Left lung (tissue), 14 donors: ENCODE measurements at places on chromosomes 11 and 22. TPM values are rescaled to one million over a fixed set of nuclear protein-coding genes. Genes with fewer than 3 reads are reported as not detected.

The NAV2 gene
- total RNA-seq: 59.9 TPM

The GTSE1 gene
- total RNA-seq: 6.4 TPM

The DAGLA gene
- total RNA-seq: 4.3 TPM

DNA sequence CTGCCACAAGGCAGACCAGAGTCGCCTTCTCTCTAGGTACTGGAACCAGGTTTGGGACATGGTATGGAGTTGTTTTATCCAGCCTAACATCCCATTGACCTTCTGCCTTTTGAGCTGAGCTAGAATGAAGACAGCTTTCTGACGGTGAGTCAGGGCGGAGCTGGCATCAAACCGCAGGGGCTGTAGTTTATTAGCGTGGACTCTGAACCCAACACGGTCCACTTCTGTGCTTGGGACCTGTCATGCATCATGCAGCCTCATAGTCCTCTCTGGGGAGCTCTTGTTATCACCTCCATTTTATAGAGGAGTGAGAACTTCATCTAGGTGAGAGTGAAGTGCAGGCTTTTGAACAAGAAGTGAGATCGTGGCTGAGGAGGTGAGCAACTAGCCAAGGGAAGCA, 8.3 kb downstream of the GAL3ST1 start:
- no peak overlapping the region for H3K4me3 ChIP-seq
- no peaks in the 10 kb centered on the region for H3K4me1 ChIP-seq
- no peak overlapping the region for H3K27ac ChIP-seq
- no peaks in the 10 kb centered on the region for H3K36me3 ChIP-seq

- H3K4me3 ChIP-seq: peak overlapping the region; percentile 45
- H3K4me1 ChIP-seq: no peaks in the 10 kb centered on the region
- H3K27ac ChIP-seq: peak overlapping the region; percentile 46
- no peaks in the 10 kb centered on the region for H3K36me3 ChIP-seq
- peak; percentile 44 for DNase-seq
- peaks cover 12% of the 10 kb centered on the region for H3K27me3 ChIP-seq
These were observed 4.3 kb downstream of the IGSF22 start for GRCh38 chr11:18721561-18722292.

The TMEM25 gene
- 33.2 TPM for total RNA-seq

The HBG2 gene
- total RNA-seq: not detected

The ZNF214 gene
- total RNA-seq: 4.1 TPM

GRCh38 chr22:20080776-20081654, 974 bp downstream of the DGCR8 start:
- H3K4me3 ChIP-seq: peak overlapping the region; percentile 80
- H3K4me1 ChIP-seq: peaks cover 13% of the 10 kb centered on the region
- H3K27me3 ChIP-seq: no peaks in the 10 kb centered on the region
- H3K36me3 ChIP-seq: peaks cover 6% of the 10 kb centered on the region
- DNase-seq: peak; percentile 42

DNA sequence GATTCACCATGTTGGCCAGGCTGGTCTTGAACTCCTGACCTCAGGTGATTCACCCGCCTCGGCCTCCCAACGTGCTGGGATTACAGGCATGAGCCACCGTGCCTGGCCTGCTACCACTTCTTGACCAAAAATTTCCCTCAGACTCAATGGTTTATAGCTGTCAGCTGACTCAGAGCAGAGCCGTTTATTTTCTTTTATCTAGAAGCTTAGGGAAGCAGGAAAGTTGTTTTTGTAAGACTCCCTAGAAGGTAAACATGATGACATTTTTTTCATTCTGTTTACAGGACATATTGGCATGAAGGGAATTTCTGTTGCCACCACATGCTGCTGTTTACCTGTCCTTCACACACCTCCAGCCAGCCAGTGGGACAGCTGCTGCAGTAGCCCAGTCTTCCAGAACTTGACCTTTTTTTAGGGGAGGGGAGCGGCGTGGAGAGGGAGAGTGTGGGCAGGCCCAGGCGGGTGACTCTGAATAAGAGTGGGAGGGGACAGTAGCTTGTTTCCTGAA, 56.1 kb upstream of the PTPRJ start:
- H3K27me3 ChIP-seq: no peaks in the 10 kb centered on the region
- H3K4me1 ChIP-seq: peaks cover 6% of the 10 kb centered on the region
- H3K36me3 ChIP-seq: no peaks in the 10 kb centered on the region
- H3K27ac ChIP-seq: peak overlapping the region; percentile 60
- DNase-seq: no peak

DNA sequence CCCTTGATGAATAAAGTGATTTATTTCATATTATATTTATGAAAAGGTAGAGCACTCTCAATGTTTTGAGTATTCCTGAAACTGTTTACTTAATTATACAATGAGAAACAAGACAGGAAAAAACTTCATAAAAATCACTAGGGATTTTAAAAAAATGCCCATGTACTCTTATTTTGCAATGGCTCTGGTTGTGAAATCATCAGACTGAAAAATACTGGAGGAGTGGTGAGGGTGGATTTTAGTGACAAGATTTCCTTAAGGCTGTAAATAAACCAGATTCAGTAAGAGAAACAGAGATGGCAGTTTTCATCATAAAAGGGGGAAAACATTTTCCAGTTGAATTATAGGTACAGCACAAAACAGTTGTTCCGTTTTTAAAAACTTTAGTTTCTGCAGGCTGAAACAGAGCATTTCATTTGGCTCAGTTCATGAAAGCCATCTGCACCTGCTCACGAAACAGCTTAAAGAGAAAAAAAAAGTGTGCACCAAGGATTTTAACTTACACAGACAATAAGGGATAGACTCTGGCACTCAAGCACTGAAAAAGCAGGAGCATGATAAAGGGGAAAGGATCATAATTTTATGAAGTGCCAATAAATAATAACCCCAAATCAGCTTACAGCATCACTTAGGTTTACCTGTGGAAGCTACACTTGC, 100.7 kb downstream of the MAML2 start:
- peak overlapping the region; percentile 94 for H3K27ac ChIP-seq
- no peaks in the 10 kb centered on the region for H3K27me3 ChIP-seq
- DNase-seq: peak; percentile 63
- H3K4me1 ChIP-seq: peaks cover 25% of the 10 kb centered on the region
- no peaks in the 10 kb centered on the region for H3K36me3 ChIP-seq
- H3K4me3 ChIP-seq: no peak overlapping the region

The KCNJ11 gene
- total RNA-seq: 7.2 TPM

The TSPAN18 gene
- total RNA-seq: 27.2 TPM

DNA sequence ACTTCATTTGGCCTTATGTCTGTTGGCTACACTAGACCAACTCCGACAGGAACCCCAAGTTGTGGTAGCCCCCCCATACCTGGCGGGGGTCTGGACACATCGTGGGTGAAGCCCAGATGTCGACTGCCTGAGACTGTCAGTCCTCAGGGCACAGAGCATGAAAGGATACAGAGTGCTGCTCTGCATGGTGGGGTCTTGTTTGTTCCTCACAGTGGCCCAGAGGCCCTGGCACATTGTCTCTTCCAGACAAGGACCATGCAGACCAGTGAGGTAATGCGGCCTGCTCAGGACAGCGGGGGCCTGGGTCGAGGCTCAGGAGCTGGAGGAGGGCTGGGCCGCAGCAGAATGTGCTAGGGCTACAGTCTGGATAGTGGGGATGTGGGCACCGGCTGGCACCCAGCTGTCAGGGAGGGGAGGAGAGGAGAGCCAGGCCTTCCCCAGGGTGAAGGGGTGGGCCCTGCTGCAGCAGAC, 14.6 kb downstream of the CAPN5 start:
- no peak overlapping the region for H3K4me3 ChIP-seq
- peaks cover 5% of the 10 kb centered on the region for H3K4me1 ChIP-seq
- no peak for DNase-seq
- no peak overlapping the region for H3K27ac ChIP-seq
- no peaks in the 10 kb centered on the region for H3K27me3 ChIP-seq
- H3K36me3 ChIP-seq: no peaks in the 10 kb centered on the region

DNA sequence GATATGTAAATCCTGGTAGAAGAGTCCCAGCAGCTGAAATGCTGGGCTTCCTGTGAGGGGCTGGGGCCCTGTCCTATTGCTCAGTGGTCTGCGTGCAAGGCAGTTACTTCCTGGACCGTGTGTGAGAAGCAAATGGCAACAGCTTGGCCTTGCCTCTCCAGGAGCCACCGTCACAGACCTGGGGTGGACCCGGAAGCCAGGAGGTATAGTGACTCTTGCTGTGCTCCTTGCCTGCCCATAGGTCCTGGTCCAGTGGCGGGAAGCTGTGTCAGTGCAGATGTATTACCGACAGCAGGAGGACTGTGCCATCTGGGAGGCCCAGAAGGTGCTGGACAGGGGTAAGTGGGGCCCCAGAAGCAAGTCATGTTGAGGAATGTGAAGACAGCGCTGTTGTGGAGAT, 54.3 kb downstream of the PISD start:
- H3K27ac ChIP-seq: no peak overlapping the region
- H3K36me3 ChIP-seq: peaks cover 39% of the 10 kb centered on the region
- no peaks in the 10 kb centered on the region for H3K27me3 ChIP-seq
- peaks cover 6% of the 10 kb centered on the region for H3K4me1 ChIP-seq
- DNase-seq: no peak

The ZNF215 gene
- total RNA-seq: 3.7 TPM

The GDPD5 gene
- 10.5 TPM for total RNA-seq

The ADM2 gene
- 2.2 TPM for total RNA-seq

DNA sequence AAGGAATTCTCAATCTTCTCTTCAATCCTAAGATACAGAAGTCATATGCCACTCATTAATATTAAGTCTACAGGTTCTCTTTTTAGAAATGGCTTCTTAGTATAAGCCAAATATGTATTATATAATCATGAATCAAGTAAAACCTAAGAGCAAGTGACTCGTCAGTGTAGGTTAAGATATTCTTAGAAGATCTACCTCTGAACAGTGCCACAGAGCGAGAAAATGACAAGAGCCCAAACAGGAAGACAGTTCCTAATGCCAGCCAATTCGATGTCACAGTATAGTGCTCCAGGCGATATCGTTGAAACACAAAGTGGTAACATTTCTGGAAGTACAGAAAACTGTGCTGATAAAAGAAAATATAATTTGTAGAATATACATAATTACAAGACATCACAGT, 33.3 kb downstream of the ALG9 start:
- H3K27ac ChIP-seq: no peak overlapping the region
- no peaks in the 10 kb centered on the region for H3K36me3 ChIP-seq
- H3K4me3 ChIP-seq: no peak overlapping the region
- DNase-seq: no peak
